ENCODE measurements at places on chromosomes 12 and 14.

- DNase-seq: no peak
Observed at GRCh38 chr14:69042787-69043444, 63.8 kb upstream of the ACTN1 start.

DNA sequence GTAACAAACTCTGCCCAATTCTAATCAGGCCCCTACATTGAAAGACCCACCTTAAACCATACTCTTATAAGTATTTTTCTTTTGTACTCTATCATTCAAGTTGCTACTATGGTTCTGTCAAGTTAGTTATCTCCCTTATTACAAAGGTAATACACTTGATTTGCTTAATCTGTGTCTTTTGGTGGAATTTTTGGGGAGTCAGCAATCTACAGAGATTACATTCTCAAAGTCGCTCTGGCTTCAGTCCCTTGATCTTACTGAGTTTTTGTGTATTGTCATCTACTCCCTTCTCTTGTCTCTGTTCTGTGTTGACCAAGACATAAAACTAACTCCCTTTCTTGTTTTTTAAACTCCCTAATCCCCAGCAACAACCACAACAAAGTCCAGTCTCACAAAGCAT lies 353.1 kb downstream of the LRIG3 start:
- no peak for DNase-seq

- DNase-seq: no peak
Observed at GRCh38 chr12:77578466-77579220, 252.1 kb upstream of the NAV3 start.

- no peak for DNase-seq
Observed at GRCh38 chr12:70920251-70920851, at the start of gene PTPRR. Gene PTPRR, minus strand, starts transcription at chr12:70920738. Its CDS starts 348 bp downstream, at chr12:70920390.

GRCh38 chr14:90942511-90942910 lies 117.9 kb downstream of the RPS6KA5 start:
- DNase-seq: no peak

DNA sequence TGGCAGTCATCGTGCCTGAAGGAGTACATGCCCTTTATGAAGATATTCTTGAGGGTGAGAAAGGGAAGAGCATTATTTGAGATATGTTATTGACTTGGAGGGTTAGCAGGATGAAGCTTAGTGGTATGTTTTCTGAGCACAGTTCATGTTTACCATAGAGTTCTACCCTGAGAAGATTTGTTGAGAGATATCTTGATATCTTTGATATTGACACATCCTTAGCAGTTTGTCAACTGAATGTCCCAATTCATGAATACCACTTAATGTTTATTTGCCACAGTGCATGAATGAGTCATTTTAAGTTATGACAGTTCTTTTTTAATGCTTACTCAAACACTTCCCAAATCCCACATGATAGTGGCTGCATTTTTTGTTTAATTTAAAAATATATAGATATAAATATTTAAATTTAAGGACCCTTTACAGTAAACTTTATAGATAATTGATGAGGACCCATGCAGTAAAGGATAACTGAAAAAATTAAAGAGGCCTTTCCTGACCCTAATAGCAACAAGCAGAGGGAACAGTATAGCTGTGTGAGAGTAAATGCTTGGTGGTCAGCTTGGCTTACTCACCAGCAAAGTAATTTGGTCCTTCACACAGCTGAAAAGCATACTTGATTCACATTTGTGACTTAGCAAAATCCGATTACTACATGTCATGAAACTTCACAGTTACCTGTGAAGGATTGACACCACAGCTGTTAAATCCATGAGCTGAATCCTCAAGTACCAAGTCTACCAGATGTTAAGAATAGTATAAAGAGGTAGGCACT lies 25.8 kb downstream of the SLC39A9 start:
- no peak for DNase-seq

DNA sequence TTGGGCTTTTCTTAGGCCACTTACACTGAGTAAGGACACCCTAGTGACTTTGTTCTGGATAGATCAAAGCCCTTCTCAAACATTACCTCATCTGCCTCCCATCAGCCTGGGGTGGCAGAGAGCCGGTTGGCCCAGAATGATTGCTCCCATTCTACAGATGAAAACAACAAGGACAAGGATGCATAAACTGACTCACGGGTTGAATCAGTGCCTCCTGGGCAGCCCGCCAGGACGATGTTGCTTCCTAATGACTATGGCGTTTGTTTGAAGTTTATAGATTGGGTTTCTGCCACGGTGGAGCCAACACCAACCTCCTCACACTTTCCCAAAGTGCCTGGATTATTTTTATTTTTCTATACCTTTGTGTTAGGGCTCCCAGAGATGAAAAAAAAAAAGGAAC lies 3.6 kb upstream of the VRK1 start:
- no peak for DNase-seq

DNA sequence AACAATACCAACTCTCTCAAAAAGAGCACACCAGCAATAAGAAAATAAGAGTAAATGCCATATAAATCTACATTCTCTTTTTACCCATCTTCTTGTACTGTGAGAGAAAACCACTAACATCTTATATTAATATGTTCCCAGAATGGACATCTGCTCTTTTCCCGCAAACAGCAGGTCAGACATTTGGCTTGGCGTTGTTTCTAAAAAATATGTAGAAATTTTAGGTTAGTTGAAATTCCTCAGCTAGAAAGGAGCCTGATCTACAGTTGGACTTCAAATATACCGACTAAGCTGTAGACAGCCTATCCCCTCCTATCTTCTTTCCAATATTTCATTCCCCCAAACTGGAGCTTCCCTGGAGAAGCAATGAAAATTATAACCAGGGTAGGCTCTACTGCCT lies 88.7 kb downstream of the PPP2R5E start:
- DNase-seq: no peak

- DNase-seq: no peak
Observed at GRCh38 chr12:84661786-84662185, 250.8 kb downstream of the SLC6A15 start.

- DNase-seq: no peak
Observed at GRCh38 chr12:6837370-6838060, 3.2 kb upstream of the GNB3 start.

- DNase-seq: no peak
Observed at GRCh38 chr12:2256453-2256852, 203.7 kb downstream of the CACNA1C start.

GRCh38 chr12:55974308-55974730 lies 441 bp downstream of the RAB5B start:
- peak; percentile 24 for DNase-seq

DNA sequence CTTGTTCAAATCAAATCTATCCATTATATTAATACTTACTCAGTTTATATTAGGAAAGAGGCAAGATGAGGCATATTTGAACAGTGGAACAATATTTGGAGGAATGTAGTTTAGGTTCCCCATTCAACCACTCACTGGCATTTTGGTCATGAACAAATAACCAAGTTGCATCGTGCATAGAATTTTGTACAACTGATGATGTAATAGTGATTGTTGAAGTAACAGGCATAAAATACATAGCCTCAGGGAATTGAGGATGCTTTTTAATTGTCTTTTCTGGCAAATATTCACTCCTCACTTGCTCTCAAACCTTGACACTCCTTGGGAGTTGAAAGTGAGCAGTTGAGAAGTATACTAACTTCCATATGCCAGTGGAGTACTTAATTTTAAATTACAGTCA lies 175.2 kb downstream of the SRGAP1 start:
- DNase-seq: no peak

- no peak for DNase-seq
Observed at GRCh38 chr12:120402217-120402616, 33.3 kb upstream of the MSI1 start.

GRCh38 chr12:67430708-67431335 lies 161.7 kb downstream of the CAND1 start:
- no peak for DNase-seq

GRCh38 chr14:104274806-104275205 lies 136.4 kb downstream of the KIF26A start:
- DNase-seq: no peak

GRCh38 chr14:91830777-91831176 lies 36.6 kb downstream of the TC2N start:
- DNase-seq: no peak

DNA sequence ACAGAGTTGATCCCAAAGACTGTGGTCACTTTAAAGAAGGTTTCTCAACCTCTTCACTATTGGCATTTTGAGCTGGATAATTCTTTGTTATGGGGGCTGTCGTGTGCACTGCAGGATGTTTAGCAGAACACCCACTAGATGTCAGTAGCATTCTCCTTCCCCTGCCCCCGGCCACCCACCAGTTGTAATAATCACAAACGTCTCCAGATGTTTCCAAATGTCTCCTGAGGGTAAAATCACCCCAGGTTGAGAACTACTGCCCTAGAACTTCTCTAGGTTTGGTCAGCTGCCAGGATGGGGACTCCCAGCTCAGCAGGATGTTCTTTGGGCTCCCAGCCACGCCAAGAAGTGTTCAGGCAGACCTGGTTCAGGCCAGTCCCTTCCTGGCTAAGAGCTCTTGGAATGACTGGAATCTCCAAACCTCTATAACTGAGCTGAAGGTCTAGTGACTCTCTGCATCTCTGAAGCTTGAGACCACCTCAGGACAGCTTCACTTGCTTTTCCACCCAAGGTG lies 12.5 kb upstream of the AJUBA start:
- DNase-seq: peak; percentile 37

DNA sequence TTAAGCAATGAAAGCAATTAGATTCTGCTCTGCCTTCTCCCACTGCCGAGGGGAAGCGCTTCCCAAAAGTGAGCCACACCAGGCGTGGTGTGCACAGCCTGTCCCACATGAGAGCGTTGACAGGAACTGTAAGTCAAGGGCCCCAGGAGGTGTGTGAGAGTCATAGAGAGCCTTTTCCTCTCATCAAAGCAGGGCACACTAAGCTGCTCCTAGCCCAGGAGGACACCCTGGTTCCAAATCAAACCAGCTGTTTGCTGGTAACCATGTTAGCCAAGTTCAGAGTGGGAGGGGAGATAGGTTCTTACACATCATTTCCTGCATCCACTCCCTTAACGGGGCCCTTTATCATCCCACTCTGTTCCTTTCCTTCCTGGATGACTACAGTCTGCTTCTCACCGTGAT lies 98.3 kb downstream of the SPTSSA start:
- DNase-seq: no peak

DNA sequence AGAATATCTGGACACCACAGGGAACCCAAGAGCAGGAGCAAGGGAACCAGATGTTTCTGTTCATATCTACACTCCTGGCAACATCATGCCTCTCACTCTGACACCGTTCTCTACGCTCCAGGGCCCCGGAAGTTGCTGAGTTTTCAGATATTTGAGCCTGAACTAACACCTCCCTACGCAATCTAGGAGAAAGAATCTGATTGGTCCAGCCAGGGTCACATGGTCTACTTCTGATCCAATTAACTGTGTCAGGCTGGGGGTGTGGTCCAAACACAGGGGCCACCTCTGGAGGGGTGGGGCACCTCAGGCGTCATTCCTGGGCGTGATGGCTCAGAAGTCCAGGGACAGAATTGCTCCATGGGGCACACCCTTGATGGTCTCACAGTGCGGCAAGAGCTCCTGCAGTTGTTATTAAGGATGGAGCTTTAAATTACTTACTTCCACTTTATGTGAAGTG lies 165.5 kb downstream of the PTPN11 start:
- DNase-seq: no peak

- DNase-seq: no peak
Observed at GRCh38 chr12:88493636-88494035, 86.6 kb downstream of the KITLG start.

DNA sequence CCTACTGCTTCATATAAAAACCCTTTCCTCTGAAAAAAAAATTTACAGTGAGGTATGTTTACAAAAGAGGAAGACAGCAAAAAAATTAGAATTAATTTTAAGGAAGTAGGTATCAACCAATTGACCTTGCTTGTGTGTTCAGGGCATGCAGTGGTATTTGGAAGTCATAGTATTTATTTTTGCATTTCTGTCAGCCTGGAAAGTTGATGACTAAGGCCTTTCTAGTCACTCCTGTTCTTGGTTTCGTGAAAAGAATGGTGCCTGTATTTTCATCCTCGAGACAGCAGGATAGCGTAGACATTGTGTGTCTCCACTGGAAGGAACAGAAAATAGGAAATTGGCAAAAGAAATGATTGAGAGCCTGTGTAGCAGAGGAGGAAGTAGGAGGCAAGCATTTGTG lies 24.5 kb downstream of the SLC16A7 start:
- no peak for DNase-seq

DNA sequence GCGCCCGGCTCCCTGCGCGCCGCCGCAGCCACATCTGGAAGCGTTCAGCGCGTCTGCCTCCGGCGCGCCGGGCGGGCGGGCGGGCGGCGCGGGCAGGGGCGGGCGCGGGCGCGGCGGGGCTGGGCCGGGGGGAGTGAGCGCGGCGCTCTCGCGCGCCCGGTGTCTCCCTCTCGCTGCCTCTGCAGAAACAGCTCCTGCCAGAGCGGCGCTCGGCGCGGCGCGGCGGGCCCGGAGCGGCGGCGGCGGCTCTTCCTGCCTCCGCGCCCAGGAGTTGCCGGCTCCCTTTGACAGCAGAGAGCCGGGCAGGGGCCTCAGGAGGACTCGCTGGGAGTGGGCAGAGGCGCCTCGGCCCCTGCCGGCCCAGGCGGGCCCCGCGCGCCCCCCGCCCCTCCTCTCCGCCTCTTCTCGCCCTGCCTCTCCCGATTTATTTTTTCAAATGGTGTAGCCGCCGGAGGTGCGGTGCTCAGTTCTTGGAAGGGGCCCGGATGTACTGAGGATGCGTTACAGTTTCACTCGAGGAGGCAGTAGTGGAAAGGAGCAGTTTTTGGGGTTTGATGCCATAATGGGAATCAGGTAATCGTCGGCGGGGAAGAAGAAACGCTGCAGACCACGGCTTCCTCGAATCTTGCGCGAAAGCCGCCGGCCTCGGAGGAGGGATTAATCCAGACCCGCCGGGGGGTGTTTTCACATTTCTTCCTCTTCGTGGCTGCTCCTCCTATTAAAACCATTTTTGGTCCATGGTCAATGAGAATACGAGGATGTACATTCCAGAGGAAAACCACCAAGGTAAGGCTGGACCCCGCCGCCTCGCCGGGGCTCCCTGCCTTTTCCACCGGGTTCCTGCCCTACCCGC lies at the start of gene CACNA1C:
Gene CACNA1C (plus strand): TSS at position 162 of the 853 bp plus-strand sequence. CDS start 576 bp downstream, at position 738.
- no peak for DNase-seq

DNA sequence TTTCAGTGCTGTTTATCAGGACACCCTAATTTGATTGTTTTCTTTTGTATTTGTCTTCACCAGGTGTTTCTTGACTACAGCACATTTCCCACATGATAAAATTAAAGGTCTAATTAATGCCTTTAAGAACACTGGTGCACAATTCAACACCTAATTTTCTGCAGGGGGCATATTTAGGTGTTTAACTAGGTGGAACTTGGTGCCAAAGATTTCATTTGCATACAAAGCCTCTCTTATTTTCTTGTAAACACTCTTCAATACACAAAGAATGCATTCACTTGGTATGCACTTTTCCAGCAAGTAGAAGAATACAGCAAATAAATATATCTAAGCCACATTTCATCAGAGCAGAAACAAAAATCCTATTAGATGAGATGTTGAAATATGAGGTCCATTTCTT lies 646.2 kb upstream of the FOXG1 start:
- DNase-seq: no peak
